NCI-H187 (cell line): ENCODE measurements at places on chromosomes 3 and 15.

DNA sequence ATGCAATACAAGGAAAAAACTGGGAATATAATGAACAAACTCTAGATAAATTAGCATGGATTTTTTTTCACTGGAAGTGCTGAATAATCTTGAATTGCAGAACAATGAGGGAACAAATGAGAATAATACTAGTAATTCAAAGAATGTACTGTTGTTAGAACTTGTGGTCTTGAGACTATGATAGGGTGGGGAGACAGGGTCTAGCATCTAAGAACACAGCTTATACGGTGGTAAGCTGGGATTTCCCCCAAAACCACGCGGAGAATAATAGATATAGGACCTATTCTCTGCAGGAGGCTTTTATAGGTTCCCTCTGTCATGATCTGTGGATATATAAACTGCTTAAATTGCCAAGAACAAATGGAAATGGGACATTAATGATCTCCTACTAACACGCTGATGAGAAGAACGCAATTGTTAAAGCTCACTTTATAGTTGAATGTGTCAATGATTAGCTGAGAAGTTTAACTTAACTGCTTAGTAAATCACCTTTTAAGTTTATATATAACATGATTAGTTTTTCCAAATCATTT is 692.3 kb downstream of the ZPLD1 start:
- no peak for DNase-seq

GRCh38 chr15:95897651-95898050 is 432.8 kb upstream of the NR2F2 start:
- no peak for DNase-seq

DNA sequence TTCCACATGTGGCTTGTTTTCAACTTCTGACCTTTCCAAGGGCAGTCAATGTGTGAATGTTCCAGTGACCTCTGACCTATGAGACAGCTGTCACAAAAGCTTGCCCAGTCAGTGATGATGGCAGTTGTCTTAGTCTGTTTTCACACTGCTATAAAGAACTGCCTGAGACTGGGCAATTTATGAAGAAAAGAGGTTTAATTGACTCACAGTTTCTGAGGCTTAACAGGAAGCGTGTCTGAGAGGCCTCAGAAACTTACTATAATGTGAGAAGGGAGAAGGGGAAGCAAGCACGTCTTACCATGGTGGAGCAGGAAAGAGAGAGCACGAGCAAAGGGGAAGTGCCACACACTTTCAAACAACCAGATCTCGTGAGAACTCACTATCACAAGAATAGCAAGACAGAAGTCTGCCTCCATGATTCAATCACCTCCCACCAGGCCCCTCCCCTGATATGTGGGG is 95.6 kb downstream of the ECT2 start:
- DNase-seq, result no peak

DNA sequence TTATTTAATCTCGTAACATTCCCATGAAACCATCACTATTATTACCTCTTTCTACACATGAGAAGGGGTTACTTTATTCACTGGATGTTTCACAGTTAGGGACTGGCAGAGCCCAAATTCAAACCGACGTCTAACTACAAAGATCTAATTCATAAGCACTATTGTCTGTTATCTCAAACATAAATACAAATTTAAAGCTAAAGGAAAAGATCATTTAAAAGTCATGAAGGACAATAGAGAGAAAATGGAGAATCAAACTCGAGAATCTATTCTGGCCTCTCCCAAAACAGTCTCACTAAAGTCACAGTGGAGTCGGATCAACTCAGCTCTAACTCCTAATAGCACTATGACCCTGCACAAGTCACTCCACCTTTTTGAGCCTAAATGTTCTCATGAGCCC is 287.7 kb downstream of the ZIC4 start:
- no peak for DNase-seq

- DNase-seq, result no peak
These were observed 28.3 kb upstream of the TMEM42 start for GRCh38 chr3:44833394-44833793.

DNA sequence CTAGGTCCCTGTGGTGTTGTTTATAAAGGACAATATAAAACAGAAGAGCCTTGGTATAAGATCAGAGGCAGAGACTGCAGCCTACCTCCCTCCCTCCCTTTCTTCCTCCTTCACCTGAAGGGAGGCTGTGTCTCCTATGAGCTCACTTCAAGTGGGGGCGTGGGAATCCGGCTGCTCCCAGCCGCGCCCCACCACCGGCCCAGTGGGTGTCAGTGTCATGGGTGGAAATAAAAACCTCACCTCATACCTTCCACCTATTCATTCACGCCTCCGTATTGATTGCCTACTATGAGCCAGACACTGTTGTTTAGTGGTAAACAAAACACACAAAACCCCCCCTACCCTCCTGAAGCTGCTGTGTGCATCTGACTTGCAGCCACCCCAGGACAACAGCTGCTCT is 181.9 kb downstream of the PDZRN3 start:
- DNase-seq, result no peak

GRCh38 chr15:77870195-77871065 is 207.1 kb downstream of the TBC1D2B start:
- no peak for DNase-seq

DNA sequence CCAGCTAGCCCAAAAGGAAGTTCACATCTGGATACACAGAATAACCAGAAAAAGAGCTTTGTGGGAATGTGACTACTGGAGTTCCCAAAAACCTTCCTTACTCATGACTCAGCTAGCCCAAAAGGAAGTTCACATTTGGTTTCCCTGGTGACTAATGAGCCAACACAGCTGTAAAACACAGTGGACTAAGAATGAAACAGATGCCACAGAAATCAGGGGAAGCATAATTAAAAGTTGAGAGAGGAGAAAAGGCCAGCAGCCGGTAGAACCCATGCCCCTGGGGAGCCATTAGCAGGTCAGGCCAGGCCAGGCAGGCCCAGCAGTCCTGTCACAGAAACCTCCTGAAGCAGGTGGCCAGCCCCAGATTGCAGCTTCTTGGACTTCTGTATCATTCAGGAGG is 130.3 kb downstream of the GHSR start:
- DNase-seq, result no peak

- DNase-seq, result no peak
These were observed 19.2 kb upstream of the PLA2G4F start for GRCh38 chr15:42175671-42176070.

GRCh38 chr3:177676947-177677587 is 479.8 kb upstream of the TBL1XR1 start:
- DNase-seq, result no peak

GRCh38 chr3:123335007-123335670 is 113.8 kb downstream of the ADCY5 start:
- DNase-seq, result no peak
